ENCODE measurements at places on chromosomes 16 and 17.

DNA sequence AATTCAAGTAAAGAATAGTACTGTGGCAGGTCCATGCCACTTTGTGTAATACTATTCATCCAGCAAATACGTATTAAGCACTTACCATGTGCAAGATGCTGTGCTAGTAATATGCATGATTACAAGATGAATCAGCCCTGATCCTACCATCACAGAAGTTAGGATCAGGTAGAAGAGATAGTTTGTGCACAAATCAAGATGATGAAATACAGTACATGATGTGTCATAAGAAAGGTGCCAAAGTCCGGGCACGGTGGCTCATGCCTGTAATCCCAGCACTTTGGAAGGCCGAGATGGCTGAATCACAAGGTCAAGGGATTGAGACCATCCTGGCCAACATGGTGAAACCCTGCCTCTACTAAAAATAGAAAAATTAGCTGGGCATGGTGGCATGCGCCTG is 10.9 kb downstream of the COG4 start:
- DNase-seq = no peak

GRCh38 chr17:5164436-5164835 is 27.2 kb downstream of the ZNF594 start:
- DNase-seq = no peak

DNA sequence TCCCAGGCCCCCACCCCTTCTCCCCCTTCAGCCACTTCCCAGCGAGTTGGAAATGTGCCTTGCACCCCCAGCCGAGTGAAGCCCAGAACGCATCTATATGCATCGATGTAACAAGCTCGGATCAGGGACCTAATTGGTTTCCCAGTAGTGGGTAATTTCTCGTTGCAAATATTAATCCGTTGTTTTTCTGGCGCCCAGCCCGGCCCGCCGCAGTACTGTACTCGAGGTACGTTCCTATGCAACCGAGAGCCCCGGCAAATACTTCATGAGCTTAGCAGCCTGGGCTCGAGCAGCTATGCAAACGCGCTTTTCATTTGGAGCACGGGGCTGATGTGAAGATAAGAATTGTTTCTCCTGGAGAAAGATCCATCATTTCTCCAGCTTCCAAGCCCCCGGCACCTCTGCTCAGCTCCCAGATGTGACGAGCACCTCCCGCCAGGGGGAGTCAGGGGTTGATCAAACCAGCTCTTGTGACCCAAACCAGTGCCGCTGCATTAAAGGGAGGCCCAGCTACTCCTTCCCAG is 229.8 kb downstream of the KATNIP start:
- DNase-seq = peak; percentile 77

DNA sequence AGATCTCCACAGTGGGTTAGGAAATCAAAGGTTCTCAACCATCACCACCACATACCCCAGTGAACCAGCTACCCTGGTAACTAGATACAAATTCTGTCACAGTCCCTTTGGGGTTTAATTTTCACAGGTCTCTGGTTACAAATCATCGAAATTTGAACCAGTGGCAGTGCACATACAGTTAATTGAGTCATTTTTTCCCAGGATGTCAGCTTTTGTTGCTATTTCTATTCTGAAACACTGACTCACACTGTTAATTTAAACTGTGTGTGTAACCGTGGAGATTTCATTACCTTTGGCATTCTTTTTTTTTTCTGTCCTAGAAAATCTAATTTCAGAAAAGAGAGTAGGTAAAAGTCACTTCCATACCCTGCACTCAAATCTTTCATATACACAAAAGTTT is 511.5 kb downstream of the TOX3 start:
- no peak for DNase-seq

DNA sequence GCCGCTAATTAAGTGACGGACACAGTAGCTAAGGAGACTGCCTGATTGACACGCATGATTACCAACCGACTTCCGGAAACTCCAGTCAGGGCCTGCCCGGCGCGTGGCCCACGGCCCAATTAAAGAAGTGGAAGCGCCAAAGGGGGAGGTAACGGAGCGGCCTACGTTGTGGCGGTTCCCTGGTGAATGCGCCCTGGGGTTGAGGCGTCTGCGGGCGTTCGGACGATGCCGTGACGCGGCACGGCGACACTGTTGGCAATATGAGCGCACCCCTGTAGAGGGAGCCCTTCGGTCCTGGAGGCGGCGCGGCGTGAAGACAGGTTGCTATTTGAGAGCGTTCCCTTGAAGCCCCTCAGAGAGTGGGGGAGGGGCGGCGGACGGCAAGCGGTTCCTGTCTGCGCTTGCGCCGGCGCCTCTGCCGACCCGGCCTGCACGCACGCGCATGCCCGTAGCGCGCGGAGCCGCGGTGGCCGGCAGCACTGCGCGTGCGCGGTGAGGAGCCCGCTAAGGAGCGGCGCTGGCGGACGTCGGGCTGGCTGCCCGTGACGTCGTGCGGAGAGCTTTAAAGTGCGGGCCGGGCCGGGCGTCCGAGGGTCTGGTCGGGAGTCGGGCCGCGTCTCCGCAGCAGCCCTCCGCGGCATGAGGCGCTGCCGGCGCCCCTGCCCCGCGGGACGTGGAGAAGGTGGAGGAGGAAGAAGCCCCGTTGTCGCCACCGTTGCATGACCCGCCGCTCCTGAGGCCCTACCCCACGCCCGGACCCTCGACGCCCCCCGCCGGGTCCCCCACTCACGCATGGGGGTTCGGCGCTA is at the start of gene ALKBH5:
Gene ALKBH5 (plus strand): TSS at position 495 of the 809 bp plus-strand sequence. CDS start 416 bp downstream, outside the sequence.
- peak; percentile 100 for DNase-seq

DNA sequence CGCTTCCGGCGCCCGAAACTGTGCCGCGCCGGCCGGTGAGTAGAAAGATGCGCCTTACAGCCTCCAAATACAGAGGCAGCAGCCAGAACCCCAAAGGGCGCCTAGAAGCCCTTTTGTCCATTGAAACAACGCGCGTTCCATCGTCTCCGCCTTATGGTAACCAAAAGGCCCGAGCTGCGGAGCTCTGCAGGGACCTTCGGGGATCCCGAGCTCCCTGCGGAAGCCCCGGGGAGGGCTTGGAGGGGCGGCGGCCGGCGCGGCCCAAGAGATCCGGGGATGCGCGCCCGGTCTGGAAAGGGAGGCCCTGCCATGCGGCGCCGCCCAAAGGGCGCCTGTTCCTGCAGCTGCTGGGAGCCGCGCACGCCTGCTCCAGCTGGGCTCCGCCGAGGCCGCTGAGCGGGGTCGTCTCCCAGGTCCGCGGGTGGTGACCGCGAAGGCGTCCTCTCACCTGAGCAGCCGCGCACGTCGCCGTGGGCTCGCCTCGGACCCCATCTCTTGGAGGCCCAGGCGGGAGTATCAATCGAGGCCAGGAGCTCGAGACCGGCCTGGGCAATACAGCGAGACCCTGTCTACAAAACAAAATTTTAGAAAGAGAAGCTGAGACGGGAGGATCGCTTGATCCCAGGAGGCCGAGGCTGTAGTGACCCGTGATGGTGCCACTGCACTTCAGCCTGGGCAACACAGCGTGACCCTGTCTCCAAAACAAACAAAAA is 742 bp upstream of the FBXO31 start:
- no peak for DNase-seq

- DNase-seq = no peak
These were observed 154.8 kb downstream of the SALL1 start for GRCh38 chr16:50996166-50996829.

GRCh38 chr17:50144845-50145531 is 5.5 kb downstream of the PPP1R9B start:
- no peak for DNase-seq

- no peak for DNase-seq
These were observed 20.3 kb downstream of the SMG6 start for GRCh38 chr17:2283302-2283701.

DNA sequence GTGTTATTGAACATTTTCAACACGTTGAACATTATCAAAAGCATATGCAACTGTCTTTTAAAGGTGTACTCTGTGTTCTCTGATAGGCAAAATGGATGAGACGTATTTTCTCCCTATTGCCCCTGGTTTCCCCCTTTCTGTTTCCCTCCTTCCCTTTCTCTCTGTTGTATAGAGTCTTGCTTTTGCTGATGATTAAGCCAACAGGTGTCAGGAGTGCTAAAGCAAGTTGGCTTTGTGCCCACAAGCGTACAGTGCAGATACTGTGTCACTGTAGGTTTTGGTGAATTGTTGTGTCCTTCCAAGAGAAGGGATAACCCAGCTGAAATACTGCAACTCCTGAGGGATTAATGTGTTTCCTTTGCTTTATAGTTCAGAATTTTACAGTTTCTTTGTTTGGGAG is 74.4 kb downstream of the COX10 start:
- no peak for DNase-seq

- DNase-seq = no peak
These were observed 36.0 kb downstream of the CLUAP1 start for GRCh38 chr16:3536851-3537250.

- peak; percentile 70 for DNase-seq
These were observed at the start of gene C17orf113 for GRCh38 chr17:42050393-42051012. TSS of gene C17orf113 (minus strand) at chr17:42050601. CDS start at chr17:42043376, 7,225 bp downstream.

DNA sequence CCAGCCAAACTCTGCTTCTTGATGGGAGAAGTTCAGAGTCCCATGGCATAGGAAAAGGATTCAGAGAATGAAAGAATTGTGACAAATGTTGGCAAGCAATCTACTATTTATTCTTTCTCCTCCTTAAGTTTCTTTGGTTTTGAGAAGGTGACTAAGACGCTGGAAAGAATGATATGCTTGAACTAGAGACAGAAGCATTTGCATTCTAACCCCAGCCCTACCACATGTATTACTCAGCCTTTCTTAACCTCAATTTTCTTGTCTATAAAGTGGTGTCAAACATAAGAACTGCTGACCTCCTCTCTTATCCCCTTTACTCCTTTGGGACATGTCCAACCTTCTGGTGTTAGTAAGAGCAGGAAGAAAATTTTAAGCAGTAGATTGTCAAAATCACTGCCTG is 124.7 kb downstream of the HS3ST2 start:
- no peak for DNase-seq

- no peak for DNase-seq
These were observed 959.1 kb downstream of the CDH11 start for GRCh38 chr16:64162613-64163375.

DNA sequence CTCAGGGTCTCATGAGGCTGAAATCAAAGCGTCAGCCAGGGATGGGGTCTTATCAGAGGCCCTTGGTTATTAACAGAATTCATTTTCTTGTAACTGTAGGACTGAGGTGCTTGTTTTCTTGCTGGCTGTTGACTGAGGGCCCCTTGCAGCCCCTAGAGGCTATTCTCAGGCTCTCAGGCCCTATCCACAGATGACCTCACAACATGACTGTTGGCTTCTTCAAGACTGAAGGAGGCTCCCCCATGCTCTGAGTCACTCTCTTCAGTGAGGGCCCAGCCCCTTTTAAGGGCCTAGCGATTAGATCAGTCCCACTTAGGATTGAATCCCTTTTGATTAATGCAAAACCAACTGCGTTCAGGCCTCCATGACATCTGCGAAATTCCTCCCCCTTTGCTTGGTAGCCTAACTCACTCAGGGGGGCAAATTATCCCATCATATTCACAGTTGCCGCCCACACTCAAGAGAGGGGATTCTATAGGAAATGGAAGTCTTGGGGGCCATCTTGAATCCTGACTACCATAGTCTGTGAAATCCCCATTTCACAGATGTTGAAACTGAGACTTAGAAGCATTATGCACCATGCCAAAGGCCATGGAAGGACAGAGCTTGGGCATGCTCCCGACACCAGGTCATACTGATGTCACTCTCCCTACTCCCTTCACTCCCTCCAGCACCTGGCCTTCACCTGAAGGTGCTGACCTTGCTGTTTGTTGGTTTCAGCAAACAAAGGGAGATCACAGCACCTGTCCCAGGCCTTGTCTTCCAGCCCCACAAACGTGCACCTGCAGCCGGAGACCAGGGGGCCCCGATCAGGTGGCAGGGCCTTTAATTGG is 592.3 kb downstream of the MAF start:
- no peak for DNase-seq

GRCh38 chr16:977081-977701 is 4.4 kb upstream of the SOX8 start:
- DNase-seq = no peak

DNA sequence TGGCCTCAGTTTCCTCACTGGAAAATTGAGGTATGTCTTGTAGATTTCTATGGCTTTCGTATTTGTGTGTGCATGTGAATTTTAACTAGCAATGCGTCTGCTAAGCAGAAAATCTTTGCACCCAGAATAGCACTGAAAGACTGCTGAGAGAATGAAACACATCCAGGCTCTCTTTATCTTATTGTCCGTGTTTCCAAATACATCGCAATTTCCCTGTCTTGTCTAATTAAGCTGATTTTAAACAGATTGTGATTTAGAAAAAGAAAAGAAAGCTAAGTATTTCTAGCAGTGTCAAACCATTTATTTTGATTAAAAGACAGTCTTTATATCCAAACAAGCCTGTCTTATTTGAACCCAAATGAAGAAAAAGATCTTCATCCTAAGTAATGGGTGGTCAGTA is 168.6 kb downstream of the PMP22 start:
- DNase-seq = peak; percentile 33
